ENCODE measurements at places on chromosomes 3 and 15.

GRCh38 chr15:29420188-29420587, 150.6 kb upstream of the NSMCE3 start:
- no peak for DNase-seq

DNA sequence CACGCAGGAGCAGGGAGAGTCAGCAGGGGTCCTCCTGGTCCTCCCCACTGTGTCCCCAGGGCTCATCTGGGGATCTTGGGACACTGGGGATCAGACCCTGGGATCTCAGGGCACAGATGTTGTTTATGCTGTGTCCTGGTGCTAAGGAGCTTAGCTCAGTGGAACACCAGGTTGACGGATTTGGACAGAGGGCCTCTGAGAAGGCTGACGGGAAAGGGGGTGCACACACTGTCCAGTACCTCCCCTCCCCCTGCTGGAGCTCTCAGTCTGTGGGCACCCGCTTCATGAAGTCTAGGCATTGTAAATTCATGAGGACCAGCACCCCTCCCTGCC, 21.9 kb upstream of the SEMA3F start:
- DNase-seq = no peak

GRCh38 chr3:120608506-120608905, 12.4 kb downstream of the NDUFB4 start:
- DNase-seq = no peak

- no peak for DNase-seq
Measured at GRCh38 chr3:5140230-5140621, 18.1 kb downstream of the ARL8B start.

- no peak for DNase-seq
Measured at GRCh38 chr15:86333819-86334218, 254.1 kb downstream of the AGBL1 start.

- DNase-seq = no peak
Measured at GRCh38 chr3:189365609-189366564, 194.1 kb downstream of the TPRG1 start.

- no peak for DNase-seq
Measured at GRCh38 chr3:149581248-149581647, 76.6 kb downstream of the WWTR1 start.

DNA sequence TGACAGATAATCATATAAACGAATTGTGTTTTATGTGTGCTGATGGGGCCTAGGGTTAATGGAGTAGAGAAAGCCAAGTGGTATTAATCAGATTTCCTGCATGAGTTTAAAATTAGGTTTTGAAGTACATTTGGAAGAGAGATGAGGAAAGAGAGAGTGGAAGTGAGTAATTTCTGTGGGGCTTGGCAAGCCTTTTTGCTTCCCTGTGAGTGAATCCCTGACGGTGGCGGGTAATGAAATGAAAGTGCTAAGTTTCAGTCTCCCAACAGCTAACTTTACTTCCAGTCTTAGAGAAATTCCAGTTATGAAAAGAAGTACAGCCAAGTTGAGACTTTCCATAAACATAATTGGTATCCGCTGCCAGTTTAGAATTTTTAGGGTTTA, 139.4 kb downstream of the BBX start:
- no peak for DNase-seq

GRCh38 chr3:79690072-79690471, 77.7 kb downstream of the ROBO1 start:
- no peak for DNase-seq

- no peak for DNase-seq
Measured at GRCh38 chr3:131988209-131988608, 46.6 kb downstream of the CPNE4 start.

DNA sequence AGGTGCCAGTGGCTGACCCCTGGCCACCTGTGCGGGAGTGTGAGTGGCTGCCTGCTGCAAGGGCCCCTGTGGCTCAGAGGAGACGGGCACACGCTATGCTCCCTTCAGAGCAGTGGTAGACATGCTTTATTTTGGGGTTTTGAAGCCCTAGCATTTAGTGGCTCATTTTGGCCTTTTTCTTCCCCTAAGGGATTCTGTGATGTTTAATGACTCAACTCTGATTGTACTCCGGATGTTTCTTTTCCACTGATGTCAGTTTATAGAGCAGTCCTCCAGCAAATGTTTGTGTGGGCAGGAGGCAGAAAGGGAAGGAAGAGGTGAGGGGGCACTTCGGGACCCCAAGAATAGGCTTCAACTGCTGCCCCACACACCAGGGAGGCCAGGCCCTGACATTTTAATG, 288.9 kb upstream of the C2CD4B start:
- no peak for DNase-seq

DNA sequence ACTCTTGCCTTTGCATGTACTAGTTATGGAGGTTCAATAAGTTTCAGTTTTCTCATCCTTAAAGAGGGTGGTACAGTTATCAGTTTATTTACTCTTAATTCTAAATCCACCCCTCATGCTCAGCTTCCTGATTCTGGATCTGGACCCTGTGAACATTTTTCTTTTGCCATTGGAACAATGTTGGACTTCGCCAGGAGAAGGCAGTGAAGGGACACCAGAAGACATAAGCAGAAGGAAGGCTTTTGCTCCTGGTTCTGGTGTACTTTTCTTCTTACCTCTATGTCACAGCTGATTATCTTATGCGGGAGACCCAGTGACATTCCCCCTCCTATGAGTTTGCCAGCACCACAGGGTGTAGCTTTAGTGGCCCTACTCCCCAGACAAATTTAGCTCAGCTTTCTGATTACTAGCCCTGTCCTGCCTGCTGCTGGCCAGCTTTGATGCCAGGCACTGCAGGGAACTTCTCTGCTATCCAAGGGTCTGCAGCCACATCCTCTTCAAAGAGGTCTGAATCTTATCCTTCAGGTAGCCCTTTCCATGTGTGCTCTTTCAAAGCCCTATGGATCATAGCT, 466.3 kb upstream of the EPHA3 start:
- DNase-seq = no peak

GRCh38 chr15:100570735-100571313, 31.2 kb downstream of the LINS1 start:
- DNase-seq = no peak

Data from AG04450 (cell line).